ENCODE measurements at places on chromosomes 5 and 9.

DNA sequence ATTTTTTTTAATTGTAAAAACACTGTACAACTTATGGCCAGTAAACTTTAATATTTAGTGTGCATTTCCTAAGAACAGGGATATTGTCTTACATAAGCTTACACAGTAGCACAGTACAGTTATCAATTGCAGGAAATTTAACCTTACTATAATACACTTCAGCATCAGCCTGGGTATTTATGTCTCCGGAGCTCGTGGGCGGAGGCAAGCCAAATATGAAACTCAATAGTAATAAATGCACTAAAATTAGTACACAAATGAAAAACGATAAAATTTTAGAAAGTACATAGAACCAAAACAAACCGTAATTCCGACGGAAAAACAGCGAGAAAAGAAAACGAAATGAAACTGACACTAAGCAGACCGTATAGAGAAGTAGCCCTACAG is 91.2 kb downstream of the ANXA2R start:
- no peak for DNase-seq

DNA sequence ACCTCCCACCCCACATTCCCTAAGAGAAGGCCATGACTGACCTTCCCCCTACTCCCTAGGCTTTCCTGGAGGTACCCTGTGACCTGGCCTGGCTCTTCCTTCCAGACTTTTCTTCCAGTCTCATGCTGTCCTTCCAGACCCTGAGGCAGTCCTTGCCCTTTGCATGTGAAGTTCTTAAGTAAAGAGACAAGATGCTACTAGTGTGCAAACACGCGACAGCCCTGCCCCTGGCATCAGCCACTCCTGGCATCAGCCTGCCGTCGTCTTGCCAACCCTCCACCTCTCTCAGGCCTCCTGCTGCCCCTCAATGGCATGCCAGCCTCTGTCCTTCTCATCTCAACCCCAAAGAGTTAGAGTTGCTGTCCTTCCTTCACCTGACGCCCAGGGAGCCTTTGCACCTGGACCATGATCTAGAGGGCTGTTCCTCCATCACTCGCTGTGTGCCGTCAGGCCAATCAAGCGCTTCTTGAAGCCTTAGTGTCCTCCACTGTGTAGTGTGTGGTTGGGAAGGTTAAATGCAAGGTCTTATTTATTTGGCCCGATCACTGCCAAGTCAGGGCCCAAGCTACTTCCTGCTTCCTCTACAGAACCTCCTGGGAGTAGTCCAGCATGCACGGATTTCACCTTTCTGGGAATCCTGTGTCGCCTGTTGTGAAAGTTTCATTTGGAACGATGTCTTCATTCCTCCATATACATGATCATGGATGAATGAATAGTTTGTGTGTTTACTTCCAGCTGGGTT is 61.9 kb downstream of the WWC1 start:
- DNase-seq = no peak

DNA sequence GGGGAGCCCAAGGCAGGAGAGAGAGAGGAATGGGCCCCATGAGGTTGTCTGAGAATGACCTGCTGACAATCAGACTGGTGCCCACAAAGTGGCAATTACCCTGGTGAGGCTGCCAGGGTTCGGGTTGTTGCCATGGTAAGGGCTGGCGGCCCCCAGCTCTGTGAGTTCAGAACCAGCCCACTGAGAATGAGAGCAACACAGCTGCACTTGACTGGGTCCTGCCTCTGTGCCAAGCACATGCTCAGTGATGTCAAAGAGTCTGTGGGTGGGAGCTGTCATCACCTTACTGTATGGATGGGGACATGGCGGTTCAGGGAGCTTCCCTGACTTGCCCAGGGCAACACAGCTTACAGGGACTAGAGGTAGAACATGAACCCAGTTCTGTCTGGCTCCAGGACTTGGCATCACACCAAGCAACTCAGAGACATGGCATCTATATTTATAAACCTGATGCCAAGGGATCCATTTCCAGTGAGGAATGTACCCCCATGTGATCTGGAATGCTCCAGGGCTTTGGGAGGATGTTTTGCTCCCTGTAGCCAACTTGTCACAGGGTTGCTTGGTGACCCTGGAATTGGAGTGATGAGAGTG is 38.2 kb upstream of the TEX48 start:
- peak; percentile 34 for DNase-seq

DNA sequence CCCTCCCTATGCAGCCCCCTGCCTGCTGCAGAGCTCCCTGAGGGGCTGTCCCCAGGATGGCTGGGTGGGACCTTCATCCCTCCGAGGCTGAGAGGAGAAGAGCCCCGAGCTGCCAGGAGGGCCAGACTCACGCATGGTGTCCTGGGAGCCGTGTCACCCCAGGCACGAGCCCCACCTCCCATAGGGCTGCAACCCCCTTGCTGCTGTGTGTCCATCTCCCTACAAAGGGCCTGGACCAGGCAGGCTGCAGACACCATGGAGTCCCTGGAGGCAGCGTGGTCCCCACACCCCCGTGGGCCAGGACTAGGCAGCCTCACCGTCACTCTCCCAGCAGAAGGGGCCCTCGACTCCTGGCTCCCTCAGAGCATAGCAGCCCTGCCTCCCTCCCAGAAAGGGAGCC is 11.2 kb upstream of the SEC16A start:
- DNase-seq = no peak

DNA sequence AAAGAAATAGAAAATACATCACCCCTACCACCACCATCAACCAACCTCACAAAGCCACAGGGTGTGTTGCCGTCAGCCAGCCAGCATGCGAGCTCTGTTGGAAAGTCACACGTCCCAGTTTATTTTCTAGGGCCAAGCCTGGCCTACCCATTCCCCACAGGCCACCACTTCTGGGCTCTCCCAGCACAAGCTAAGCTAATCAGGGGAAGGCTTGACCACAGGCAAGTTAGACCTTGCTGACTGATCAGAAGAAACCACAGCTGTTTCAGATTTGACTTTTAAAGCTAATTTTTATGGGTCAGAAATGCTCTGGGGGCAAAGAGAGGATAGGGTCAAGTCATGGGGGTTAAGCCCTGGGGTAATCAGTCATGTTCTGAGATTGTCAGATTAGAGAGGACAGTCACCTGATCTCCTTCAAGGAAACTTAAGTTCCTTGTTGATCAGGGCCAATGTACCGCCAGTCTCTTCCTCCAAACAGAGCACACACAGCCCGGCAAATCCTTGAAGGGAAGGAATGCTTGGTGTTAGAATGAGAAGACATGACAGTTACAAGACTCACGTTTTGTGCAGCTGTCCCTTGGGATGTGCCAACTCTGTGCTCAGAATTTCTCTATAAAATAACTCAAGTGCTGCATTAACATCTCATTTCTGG is 7.6 kb downstream of the SHB start:
- DNase-seq = no peak

DNA sequence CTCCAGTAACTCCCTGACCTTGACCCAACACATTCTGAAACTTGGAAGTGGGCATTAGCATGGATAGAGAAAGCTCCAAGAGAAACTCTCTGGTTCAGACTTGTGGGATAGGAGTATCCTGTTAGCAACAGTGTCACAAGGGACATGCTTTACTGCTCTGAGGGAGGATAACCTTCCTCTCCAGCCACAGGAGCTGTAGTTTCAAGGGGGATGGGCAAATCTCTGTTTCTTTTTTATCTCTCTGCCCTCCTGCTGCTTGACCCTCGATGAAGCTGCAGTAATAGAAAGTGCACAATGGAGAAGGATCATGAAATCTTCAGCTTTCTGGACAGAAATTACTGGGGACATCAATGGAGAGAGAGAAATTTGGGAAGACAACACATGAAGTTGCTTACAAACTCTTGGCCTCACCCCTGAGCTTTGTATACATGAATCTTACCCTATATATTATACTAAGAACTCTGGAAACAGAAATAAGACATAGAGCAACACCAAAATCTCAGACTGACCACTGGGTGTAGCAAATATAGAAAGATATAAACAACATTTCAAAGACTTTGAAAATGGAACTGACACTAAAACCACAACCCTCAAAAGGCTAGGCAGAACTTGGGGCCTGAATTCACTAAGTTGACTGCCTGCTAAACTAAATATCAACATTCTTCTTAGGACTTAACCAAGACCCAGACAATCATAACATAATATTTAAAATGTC is 471.0 kb upstream of the MEF2C start:
- DNase-seq = no peak

DNA sequence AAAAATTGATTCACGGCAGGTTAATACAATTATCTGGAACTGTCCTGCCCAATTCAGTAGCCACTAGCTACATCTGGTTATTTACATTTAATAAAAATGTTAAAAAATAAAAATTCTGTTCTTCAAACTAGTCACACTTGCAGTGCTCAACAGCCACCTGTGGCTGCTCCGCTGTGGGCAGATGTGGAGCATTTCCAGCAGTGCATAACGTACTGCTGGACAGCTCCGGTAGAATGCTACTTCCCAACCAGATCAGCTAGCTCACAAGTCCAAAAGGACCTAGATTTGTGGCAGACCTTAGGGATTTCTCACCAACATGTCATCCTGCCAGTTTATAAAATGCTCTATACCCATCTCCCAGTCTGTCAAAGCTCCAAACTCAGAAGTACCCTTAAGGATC is 42.8 kb downstream of the SETX start:
- no peak for DNase-seq

DNA sequence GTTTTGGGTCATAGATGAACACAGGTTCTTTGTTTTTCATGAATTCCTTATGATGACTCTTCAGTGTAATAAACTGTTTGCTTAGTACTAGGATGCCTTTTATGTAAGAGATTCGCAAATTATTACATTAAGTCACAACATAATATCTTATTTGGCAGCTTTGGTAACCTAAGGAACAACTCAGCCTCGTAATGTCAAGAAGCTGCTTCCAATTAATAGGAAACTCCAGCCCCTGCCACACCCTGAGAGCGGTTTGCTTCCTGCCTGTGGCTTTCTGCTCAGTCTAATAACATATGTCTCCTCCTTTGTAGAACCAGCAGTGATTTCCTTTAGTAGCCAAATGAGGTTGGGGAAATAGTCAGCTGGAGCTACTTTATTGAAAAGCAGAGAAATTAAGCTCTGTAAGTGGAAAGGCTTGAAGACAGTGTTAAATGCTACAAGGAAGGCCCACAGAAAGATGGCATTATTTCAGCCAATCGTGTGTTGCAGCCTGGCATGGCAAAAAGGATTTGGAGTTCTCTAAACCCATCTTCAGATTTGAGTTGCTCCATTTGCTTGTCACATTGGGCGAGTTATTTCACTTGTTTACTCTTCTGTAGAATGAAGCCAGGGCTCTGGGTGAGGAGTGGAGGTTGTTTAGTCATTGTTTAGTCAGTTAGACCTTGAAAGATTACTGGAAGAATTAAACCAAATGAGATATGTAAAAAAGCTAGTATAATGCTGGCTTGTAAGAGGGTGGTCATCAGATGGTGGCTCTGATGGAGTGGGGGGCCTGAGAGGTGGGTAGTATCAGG is 54.1 kb downstream of the MTAP start:
- DNase-seq = no peak

DNA sequence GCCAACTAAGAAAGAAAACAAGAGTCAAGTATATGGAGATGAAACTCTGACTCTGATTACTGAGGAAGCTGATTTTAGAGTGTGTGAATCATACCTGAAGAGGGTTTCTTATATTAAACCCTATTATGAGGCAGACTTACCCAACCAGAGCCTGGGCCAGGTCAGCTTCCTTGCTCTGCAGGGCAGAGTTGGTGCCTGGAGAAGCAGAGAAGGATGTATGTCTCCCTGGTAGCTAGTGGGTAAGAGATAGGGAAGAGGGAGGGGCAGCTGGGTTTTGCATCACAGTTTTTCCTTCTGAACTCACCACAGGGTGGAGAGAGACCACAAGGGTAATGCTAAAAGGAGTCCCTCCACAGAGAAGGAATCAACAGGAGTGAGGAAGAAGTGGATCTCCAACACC is 104.1 kb downstream of the CMYA5 start:
- DNase-seq = no peak

- DNase-seq = no peak
Measured at GRCh38 chr5:133341296-133341695, 271.0 kb downstream of the FSTL4 start.

GRCh38 chr5:38112938-38113337 is 145.4 kb upstream of the EGFLAM start:
- no peak for DNase-seq

DNA sequence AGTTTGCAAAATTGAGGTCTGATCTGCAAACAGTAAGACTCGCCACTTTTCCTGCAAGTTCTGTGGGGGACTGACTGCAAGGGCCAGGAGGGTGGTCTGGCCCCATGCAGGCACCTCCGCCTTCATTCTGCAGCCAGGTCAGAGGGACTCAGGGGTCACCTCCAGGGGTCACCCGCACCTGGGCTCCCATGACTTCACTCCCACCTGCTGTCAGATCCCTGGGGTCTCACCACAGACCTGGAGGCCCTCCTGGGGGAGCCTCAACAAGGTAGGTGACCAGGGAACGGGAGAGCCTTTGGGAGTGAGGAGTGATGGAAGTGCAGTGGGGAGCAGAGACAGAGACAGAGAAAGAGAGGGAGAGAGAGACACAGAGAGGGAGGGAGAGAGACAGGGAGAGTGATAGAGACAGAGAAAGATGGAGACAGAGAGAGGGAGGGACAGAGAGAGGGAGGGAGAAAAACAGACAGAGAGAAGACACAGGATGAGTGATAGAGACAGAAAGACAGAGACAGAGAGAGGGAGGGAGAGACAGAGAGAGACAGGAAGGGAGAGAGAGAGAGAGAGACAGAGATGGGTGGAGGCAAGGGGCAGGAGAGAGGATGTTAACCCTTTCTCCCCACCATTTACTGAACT is 41.5 kb upstream of the SLC6A19 start:
- no peak for DNase-seq

DNA sequence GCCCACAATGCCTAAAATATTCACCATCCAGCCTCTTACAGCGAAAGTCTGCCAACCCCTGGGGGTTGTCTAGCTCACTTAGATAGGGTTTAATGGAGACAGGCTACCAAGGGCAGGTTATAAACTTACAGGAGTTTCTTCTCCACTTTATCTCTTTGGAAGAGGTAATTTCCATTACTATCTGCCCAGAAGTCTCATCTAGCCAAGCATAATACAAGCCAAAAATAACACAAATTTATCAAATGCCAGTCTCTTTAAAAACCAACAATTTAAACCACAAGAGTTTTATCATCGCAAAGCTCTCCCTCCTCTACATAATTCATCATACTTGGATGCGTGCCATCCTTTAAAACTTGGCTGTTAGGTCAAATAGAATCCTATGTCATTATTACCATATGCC is 6.2 kb downstream of the RBM22 start:
- no peak for DNase-seq

GRCh38 chr9:134340475-134341160 is 14.4 kb downstream of the RXRA start:
- DNase-seq = no peak

- peak; percentile 20 for DNase-seq
Measured at GRCh38 chr9:35951736-35952135, 6.2 kb downstream of the OR2S2 start.

GRCh38 chr5:129459777-129460671 is at the start of gene ADAMTS19:
Gene ADAMTS19, plus strand, starts transcription at chr5:129460298. Its CDS starts 94 bp downstream, at chr5:129460392.
- DNase-seq = peak; percentile 66

- no peak for DNase-seq
Measured at GRCh38 chr5:150227606-150228273, 37.9 kb downstream of the SLC6A7 start.

GRCh38 chr5:137629646-137630045 is 106.2 kb downstream of the KLHL3 start:
- peak; percentile 83 for DNase-seq
